Fibroblast of skin of left biceps (primary cell): ENCODE measurements at places on chromosomes 1 and 21.

GRCh38 chr21:38806153-38806941 is 618 bp downstream of the ETS2 start:
- no peak for DNase-seq

GRCh38 chr1:150548632-150549495 is at the start of gene ADAMTSL4:
TSS of gene ADAMTSL4 (plus strand) at chr1:150549408. CDS start at chr1:150552289, 2,881 bp downstream.
- no peak for DNase-seq

GRCh38 chr1:53057127-53057526 is 4.9 kb upstream of the PODN start:
- no peak for DNase-seq

GRCh38 chr1:76279101-76279748 is 204.7 kb downstream of the ST6GALNAC3 start:
- DNase-seq, result no peak

- no peak for DNase-seq
Measured at GRCh38 chr1:59360170-59360569, 63.3 kb downstream of the FGGY start.

DNA sequence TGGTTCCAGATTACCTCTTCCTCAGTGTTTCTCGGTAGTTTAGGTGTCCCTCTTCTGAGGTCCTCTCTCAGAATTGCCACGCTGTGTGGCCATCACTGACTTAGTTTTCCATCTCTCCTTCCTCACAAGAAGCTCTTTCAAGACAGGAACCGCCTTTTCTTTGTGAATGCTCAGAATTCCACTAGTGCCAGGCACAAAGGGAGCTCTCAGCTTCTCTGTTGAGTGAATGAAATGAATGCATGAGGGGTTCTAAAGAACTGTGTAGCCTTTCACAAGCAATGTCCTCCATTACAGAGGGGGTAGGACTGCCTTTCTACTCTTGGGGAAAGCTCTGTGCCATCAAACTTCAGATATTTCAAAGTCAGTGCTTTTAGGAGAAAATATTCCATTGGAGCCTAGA is 546.8 kb downstream of the RWDD3 start:
- DNase-seq, result no peak

GRCh38 chr1:65717815-65718454 is 74.8 kb upstream of the PDE4B start:
- peak; percentile 6 for DNase-seq

DNA sequence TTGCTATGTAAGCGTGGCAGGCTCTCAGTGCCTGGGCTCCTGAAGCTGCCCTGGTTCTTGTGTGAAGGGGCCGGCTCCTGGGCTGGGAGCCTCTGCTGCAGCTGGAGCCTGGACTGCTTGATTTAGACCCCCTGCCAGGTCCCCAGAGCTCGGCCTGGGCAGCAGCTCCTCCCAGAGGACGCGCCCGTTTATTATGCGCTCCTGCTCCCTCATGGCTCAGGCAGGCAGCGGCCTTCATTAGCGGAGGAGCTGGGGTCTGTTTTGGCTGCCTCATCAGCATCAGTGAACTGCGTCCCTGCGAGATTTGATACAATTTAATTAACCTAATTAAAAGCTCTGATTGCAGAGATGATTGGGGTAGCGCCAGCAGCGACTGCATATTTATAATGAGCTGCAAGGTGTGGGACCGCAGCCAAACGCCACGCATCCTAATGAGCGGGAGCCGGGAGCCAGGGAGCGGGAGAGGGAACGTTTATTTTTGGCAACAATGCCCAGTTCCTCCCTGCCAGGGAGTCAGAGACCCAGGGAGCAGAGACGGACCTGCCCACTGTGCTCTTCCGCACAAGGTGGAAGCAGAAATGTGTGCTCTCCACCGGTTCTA is 16.6 kb downstream of the UTP11 start:
- no peak for DNase-seq

- no peak for DNase-seq
Measured at GRCh38 chr1:110262846-110263631, 52.9 kb downstream of the KCNC4 start.

DNA sequence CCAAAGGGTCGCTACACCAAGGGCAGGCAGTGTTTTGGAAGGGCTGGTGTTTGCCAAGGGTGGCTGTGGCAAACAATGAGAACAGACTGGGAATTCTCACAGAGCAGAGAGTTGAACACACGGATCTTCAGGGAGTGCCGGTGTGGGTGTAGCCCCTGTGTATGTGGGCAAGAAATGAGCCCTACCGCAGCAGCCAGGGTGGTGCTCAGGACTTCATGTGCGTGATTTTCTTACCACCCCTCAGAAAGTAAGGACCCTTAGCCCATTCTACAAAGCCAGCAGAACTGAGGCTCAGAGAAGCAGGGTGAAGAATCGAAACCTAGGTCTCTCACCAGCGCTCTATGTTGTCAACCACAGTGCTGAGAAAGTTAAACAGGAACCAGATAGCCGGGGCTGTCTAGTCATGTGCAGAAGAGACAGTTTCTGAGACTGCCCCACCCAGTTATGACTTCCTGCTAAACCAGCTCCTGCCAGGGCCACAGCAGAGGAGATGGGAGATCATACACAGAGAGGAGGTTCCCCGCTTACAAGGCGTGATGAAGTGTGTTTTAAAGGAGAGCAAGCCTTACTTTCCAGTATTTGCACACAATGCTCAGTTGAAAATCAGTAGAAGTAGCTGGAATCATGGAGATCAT is 21.9 kb upstream of the MORC3 start:
- DNase-seq, result no peak

DNA sequence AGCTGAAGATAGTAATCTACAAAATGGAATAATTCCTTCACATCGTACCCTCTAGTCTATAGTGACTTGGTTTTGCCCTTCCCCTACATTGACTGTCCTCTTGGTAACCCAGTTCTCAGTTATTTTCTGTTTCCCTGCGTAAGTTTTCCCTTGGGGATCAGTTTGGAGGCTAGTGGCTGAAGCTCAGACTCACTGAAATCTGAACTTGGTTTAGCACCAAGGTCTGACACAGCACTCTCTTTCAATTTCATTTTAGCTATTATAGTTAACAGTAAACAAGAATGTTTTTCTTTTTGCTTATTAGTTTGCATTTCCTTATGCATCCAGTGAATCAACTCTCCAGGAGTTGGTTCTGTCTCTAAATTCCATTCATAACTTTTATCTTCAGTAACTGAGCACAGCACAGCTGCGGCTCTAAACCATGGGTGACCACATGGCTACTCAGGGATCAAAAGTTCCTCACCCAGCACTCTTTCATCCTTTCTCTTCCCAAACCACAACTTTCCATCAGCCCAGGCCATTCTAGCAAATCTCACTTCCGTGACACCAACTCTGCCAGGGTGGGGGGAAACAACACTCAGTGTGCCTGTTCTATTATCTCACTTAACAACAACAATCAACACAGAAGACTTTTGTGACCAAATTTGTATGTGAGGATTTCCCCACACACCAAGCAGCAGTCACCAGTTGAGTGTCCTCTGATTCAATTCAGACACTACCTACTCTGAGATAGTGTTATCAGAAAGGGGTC is 17.6 kb upstream of the IFI6 start:
- DNase-seq, result no peak

DNA sequence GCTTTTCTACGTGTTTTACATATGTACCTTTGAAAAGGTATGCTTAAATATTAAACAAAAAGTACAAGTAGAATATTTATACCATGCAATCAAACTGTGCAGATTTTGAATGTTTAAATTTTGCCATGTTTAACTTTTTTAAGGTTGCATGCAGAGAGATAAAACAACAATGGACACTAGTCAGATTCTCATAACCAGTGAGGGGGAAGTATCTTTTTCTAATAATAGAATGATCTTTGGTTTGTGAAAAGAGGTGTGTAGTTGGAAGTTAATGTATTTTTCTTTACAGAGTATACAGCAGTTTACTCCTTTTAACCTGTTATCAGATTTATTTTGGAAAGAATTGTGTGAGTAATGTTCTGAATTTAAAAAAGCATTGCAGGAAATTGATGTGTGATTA is 27.1 kb downstream of the POU2F1 start:
- DNase-seq, result no peak

DNA sequence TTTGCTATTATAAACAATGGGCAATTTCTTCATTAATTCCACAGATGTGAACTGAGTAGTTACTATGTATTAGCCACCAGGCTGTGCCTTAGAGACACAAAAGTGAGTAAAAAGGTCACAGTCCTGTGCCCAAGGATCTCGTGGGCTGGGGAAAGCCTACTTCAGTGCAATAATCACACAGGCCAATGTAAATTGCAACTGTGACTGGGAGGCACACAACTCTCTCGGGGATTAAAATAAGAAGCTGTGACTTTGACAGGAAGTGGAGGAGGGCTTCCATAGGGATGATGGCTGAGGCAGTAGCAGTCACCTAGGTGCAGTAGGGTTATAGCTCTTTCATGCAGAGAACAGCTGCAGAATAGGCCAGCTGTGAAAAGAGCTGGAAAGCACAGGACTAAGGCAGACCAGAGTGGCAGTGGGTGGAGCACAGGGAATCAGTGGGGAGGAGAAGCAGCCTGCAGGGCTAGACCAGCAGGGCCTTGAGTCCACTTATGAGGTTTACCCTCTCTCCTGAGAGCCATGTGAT is 121.9 kb downstream of the MAB21L3 start:
- DNase-seq, result no peak

DNA sequence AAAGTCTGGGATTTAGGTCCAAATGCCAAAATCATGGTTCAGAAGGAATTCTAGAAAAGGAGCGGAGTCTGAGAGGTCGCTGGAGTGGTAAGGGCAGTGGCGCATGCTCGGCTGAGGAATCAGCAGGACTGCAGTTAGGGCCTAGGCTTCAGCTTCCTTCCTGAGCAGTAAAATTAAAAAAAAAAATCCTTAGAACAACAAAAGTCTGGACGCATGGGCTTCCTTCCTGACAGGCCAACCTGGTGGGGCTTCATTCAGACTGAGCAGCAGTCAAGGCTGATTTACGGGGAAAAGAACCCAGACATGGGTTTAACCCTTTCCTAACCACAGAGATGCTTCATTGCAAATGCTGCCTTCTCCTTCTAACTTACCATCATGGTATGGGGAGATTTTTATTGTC is 17.1 kb downstream of the RNF220 start:
- no peak for DNase-seq

DNA sequence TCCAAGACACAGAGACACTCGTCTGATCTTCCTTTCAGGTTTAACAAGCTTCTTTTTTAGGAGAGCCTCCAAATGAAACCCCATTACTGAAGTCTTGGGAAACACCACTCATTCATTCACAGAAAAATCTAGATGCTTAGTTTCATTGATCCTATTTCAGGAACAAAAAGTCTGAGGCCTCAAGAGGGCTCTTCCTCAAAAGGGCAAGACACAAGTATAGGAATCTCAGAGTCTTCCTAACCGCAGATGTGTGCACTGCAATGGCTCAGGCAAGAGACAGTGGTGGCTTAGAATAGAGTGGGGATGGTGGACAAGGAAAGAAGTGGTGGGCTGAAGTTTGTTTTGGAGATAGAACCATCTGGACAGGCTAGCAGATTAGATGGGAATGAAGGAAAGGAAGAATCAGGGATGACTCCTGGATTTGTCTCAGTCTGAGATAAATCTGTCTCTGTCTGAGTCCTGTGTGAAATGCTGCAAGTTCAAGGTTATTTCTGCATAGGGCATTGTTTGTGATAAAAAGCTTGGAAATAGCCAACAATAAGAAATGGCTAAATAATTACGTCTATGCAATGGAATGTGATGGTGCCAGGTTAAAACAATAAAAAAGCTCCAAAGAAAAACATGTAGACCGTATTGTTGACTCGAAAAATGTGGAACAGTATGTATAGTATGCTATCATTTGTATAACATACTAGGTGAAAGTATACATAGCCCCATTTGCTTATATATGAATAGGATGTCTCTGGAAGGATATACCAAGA is 8.9 kb upstream of the CTSE start:
- no peak for DNase-seq

DNA sequence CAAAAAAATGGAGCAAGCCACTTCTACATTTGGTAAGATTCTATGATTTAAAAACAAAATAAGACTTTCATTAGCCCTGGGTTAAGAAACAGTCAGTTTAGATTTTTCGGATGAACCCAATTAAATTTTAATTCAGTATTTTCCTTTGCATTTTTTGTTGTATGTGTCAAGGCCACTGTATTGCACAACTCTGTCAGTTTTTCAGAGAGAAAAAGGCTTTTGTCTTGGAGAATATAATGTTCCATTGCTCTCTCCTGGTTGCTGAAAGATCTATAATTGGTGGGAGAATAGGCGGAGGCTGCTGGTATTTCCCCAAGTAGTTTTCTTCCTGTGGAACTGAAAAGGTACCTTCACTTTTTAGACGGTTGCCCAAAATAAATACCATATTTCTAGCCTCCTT is 84.6 kb downstream of the NEGR1 start:
- DNase-seq, result no peak

- no peak for DNase-seq
Measured at GRCh38 chr1:10648689-10649516, 147.5 kb downstream of the CASZ1 start.

DNA sequence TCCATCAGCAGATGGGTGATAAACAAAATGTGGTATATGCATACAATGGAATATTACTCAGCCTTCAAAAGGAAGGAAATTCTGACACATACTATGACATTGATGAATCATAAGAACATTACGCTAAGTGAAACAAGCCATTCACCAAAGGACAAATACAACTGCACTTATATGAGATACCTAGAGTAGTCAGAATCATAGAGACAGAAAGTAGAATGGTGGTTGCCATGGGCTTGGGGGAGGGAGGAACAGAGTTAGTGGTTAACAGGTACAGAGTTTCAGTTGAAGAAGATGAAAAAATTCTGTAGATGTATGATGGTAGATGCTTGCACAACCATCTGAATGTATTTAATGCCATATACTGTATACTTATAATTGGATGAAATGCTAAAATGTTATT is 39.1 kb upstream of the KCNK2 start:
- DNase-seq, result no peak

DNA sequence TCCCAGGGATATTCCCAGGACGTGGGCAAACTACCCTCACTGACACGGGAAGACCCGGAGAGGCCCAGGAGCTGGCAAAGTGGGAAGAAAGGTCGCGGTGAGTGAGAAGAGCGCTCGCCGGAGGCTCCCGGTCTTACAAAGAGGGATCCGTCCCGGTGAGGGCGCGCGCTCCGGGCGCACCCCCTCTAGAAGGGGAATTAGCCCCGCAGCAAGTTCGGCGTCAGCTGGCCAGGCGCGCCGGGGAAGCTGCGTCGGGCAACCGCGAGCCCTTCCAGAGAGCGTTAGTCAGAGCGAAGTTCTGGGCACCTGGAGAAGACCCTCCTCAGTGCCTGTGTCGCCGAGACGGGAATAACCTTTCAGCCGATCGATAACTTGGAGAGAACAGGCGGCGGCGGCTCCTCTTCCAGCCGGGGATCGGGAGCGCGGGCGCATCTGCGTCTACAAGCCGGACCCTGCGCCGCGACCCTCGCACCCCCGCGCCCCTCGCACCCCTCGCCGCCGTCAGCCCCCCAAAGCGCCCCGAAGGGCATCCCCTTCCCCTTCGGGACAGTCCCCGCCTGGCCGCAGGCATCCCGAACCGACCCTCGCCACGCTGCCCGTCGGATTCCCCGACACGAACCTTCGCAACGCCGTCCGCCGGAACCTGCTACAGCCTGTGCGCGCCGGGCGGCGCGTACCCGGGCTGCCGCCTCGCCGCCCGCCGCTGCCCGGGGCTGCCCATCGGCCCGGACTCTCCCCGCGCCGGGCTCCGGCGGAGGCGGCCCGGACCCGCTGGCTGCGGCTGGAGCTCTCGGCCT is 485 bp downstream of the SIPA1L2 start:
- DNase-seq, result no peak

GRCh38 chr1:5564578-5565257 is 427.5 kb downstream of the NPHP4 start:
- DNase-seq, result no peak

- DNase-seq, result no peak
Measured at GRCh38 chr1:6235296-6235677, 477 bp downstream of the ICMT start.

- no peak for DNase-seq
Measured at GRCh38 chr1:221334062-221334461, 407.8 kb downstream of the DUSP10 start.
